ENCODE measurements at places on chromosomes 2 and 18. TPM values are rescaled to one million over a fixed set of nuclear protein-coding genes. Genes with fewer than 3 reads are reported as not detected.

The FKBP7 gene
- polyA plus RNA-seq: 11.7 TPM

- no peak for DNase-seq
Measured at GRCh38 chr2:67544286-67544685, 147.2 kb downstream of the ETAA1 start.

GRCh38 chr2:159875083-159875482 is 77.1 kb upstream of the CD302 start:
- no peak for DNase-seq

DNA sequence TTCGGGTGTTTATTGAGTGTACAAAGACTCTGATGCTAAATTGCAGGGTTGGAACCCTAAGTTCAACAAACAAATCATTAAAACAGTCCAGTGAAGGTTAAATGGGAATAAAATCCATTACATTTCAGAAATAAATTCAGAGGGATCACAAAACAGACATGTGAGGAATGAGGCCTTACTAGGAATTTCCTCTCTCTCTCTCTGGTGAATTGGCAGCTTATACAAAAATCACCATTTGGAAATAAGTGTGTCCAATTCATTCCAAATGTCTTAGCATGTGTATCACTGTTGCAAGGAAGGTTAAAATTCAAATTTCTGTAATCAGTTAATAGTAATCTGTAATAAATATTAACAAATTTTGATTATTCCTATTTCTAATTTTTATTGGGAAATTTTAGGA is 228.6 kb upstream of the PXDN start:
- DNase-seq: no peak

The PPP1R1C gene
- polyA plus RNA-seq: 12.0 TPM

The HJURP gene
- 0.09 TPM for polyA plus RNA-seq

The NAT8 gene
- polyA plus RNA-seq: not detected

DNA sequence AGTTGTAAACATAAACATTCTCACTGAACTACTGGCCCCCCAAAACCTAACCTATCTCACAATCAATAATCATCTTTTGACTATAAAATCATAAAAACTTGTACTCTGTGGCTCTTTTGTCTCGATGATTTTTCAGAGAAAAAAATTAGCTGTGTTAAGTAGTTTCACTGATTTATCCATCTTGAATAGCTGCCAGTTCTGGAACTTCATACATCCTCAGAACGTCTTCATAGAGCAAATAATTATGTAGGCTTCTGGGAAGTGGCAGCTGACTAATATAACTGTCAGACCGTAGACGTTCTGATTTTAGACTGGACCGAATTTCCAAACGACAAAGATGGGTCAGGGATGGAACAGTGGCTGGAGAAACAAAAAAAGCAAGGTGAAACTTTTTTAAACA is 97.3 kb upstream of the CHAC2 start:
- no peak for DNase-seq

The MAP3K19 gene
- polyA plus RNA-seq: not detected

The CNRIP1 gene
- 16.8 TPM for polyA plus RNA-seq

The PNPT1 gene
- polyA plus RNA-seq: 11.7 TPM

GRCh38 chr2:133674066-133674432 is 105.8 kb upstream of the NCKAP5 start:
- no peak for DNase-seq

GRCh38 chr2:28643327-28643726 is 108.3 kb upstream of the PPP1CB start:
- DNase-seq: no peak

DNA sequence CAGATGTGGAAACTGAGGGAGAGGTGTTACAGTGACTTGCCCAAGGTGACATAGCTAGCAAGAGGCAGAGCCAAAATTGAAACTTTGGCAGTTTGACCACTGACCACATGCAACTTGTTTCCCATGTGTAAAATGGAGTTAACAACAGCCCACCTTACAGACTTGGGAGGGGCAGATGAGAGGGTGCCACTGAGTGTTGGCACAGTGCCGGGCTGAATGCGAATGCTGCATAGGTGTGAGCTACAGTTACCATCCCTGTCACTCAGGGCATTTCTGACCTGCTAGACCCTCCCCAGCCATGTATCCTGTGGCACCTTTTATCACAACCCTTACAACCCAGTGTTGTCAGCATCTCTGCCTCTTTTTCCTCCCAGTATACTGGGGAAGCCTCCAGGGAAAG is 10.8 kb downstream of the SMARCAL1 start:
- no peak for DNase-seq

The NOL4 gene
- polyA plus RNA-seq: 0.05 TPM

DNA sequence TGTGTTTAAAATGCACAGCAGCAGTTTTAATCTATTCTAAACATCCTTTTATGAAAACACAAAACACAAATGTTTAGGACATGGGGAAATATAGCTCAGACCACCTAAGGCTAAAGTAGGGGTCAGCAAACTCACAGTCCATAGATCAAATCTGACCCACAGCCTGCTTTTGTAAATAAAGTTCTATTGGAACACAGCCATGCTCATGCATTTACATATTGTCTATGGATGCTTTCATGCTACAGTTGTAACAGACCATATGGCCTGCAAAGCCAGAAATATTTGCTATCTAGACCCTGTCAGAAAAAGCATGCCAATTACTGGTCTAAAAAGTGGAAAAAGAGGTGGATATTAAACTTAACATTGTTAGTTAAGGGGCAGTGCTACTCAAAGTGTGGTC is 1105.4 kb upstream of the KLHL29 start:
- DNase-seq: no peak

The DUSP19 gene
- polyA plus RNA-seq: 6.7 TPM

DNA sequence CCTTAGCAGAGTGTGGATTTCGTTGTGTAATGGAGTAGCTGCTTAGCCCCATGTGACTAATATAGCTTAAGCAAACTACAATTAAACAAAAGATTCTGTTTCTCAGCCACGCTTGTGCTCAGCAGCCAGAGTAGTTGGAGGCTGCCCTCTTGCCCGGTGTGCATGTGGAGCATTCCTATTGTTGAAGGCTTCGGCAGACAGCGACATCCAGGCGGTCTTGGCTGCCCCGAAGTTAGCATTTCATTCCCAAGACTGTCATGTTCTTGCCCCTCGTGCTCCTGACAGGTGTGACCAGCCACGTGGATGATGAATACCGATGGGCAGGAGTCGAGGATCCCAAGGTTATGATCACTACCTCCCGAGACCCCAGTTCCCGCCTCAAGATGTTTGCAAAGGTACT is 2.4 kb downstream of the IMP4 start:
- no peak for DNase-seq

The LIMS4 gene
- 2.2 TPM for polyA plus RNA-seq

The AFG3L2 gene
- polyA plus RNA-seq: 53.3 TPM

DNA sequence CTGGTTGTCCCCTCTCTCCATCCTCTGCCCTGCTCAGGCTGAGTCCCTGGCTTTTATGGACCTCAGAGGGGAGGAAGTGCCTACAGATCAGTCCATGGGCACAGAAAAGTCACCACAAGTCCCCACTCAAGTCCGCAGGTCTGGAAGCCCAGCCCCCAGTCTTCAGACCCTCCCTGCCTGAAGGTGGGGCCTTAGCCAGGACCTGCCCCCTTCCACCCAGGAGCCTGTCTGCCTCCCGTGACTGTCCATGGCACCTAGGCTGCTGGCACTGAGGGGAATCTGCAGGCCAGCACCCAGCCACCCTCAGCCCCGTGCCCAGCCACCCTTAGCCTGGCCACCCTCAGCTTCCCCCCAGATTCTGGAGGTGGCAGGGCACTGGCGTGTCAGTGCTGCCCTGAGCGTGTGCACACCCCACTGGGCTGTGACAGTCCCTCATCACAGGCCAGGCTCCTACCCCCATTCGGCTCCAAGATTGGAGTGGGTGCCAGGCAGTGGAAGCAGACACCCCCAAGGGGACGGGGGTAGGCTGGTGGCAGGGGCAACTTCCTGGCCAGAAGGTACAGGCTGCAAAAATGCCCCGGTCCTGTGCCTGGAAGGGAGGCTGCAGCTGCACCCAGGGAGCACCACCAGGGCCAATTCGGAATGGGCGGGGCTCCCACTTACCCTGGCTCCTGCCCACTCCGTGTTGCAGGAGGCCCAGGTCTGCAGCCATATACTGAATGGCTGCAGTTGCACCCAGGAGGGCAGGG is 154.7 kb upstream of the RMP24 start:
- no peak for DNase-seq

The SERPINB11 gene
- not detected for polyA plus RNA-seq

DNA sequence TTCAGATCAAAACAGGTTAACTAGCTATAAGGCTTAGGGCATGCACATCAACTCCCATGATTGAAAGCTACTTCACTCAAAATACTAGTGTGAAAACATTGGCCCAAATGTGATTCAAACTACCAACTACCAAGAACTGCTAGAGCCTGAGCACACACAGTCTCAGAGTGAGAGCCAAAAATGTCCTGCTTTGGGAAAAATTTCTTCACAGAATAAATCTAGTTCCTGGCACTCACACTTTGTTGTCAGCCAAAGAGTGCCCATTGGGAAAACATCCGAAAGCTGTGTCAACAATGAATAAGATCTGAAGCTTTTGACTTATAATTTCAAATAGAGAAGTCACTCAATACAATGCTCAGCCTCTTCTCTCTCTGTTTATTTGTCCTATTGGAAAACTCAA is 182.7 kb downstream of the LRATD1 start:
- no peak for DNase-seq

DNA sequence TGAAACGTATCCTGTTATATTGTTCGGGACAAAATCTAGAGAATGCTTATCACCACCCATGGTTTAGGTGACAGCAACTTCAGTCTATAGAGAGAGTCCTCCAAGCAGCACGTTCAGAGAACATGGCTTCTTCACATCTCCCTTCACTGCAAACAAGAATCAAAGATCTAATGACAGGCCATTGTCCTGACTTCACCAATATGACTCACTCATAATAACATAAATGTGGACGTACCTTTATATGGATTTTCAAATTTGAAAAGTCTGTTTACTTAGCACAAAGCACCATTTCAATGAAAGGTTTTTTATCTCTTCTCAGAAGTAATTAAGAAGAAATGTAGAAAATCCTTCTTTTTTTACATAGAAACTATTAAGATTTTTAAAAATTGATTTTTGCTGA is 46.7 kb downstream of the KLF7 start:
- DNase-seq: no peak

DNA sequence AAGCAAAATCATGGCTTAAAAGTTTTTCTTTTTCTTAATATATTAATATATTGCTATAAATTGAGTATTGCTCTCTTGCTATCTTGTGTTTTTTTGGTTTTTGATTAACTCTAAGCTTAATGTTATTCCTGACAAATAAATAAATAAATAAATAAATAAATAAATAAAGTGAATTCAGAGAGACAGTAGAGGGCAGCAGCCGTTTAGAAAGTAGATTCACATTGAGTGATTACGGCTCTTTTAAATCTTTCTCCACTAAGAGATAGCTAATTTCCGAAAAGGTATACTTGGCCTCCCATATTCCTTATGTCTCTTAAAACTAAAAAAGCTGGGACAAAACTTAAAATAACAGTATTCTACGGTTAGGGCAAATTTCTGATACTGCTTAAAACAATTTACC is 34.3 kb downstream of the MSH2 start:
- DNase-seq: no peak

DNA sequence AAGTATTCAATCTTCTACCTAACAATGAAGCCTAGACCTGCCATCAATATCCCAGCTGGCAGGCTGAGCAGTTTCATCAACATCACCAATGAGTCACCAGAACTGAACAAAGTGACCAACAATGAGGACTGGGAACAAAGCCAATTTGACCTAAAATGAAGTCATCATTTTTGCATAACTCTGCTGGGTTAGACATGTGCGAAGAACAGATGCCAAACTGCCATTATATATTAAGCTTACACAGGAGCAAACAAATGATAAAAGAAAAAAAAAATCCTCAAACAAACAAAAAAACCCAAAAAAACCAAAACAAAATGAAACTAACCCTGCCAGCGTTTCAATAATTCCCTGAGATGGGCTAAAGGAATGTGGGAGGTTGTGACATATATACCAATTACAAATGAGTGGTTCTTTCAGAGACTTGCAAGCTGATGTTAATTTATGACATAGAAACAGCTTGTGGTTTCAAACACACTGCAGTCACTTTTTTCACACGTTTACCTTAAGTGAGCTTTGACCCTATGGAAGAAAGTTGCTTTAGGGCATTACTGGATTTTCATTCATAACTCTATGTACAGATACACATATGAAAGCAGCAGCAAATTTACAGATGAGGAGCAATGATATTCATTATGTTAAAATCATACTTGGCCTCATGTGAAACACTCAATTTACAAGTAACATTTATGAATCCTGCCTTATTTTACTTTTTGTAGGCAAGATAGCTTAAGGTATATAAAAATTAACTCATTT is 56.9 kb upstream of the CCDC141 start:
- peak; percentile 48 for DNase-seq

The GALNT5 gene
- 0.34 TPM for polyA plus RNA-seq

The GNLY gene
- polyA plus RNA-seq: 2.6 TPM

DNA sequence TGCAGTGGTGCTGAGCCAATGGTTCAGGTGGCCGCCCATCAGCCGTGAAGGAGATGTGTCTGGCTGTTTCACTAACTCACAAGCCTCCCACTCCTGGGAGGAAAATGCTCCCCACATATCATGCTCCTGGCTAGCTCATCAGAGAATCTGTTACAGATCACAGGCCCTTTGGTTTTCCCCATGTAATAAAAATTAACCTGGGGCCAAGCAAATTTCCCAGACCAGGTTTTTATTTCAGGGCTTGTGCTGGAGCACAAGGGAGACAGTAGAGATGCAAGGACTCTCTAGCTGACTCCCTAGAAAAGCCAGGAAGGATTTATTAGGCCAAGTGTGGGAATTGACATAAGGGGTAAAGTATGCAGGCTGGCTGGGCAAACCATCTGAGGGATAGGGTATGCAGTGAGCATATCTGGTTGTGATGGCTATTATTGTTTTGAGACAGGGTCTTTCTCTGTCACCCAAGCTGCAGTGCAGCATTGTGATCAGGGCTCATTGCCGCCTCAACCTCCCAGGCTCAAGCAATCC is 40.6 kb upstream of the CCBE1 start:
- DNase-seq: no peak

DNA sequence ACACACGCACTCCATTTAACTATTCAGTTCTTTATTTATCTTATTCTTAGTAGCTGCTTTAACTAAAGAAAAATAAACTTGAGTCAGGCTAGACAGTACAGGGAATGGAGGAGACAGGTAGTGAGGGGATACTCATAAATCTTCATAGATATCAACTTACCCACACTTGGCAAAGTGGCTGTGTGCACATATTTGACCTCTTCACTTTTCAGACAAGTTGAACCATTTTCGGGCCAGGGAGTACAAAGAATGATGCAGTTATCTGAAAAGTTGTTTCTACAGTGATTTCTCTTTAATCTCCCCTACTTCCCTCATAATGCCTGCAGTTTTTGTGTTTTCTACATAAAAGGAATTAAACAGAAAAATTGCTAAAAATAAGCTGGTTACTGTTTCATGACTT is 307.5 kb downstream of the GULP1 start:
- no peak for DNase-seq

The CYP27A1 gene
- 14.0 TPM for polyA plus RNA-seq

The SCYGR1 gene
- polyA plus RNA-seq: not detected

DNA sequence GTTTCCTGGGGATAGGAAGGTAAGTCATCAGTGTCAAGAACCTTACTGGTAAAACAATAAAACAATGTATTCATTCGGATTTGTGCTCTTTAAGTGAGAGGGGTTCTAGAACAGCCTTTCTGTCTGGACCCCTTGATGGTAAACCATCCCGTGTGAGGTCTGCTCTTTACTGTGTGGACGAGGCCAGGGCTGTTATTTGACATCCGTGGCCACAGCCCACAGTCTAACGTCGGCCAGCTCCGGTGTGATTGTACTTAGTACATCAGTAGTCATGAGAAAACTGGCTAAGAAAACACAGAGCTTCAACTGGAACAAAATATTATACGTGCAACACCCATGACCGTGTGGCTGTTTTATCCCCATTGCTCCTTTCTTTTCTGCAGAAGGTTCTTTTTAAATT is 62.0 kb downstream of the SLC35F5 start:
- no peak for DNase-seq

The ANKRD36C gene
- 3.1 TPM for polyA plus RNA-seq

The PIK3C3 gene
- polyA plus RNA-seq: 18.0 TPM
